ENCODE measurements at places on chromosomes 3 and 15.
A peak's percentile ranks its signal among the peaks of the same experiment; 100 is the strongest.

DNA sequence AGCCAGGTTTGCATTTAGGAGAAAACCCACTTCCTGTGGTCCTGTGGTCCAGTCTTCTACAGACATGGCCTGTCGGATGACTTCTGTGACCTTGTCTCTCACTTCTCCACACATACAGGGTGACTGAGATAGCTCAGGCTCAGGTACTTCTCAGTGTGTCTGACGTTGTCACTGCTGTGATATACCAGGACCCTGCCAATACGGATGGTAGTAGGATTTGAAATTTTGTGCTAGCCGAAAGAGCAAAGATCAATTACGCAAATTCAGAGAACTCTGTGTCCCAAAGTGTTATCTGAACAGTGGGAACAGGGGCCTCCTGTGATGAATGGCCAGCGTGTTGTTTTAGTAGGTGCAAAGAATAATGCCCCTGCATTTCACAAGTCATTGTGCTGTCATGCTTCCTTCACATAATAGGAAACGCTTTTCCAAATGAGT lies 128.9 kb downstream of the MCTP2 start:
- no peak for DNase-seq

DNA sequence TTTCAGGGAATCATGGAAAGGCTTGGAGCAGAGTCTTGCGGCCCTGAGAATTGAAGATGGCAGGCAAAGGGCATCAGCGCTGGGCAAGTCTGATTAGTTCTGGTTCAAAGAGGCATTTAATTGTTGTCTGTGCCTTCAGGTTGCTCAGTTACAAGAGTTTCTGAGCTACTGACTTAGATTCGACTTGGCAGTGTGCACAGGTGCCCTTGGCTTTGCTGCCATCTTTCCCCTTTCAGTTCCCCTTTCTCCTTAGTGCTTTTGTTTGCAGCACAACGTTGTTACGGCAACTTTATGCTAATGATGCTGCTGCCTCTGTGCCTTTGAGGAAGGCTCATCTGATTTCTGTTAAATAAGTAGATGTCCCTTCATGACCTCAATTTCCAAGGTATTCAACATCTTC lies 12.5 kb downstream of the P2RY14 start:
- no peak for DNase-seq

DNA sequence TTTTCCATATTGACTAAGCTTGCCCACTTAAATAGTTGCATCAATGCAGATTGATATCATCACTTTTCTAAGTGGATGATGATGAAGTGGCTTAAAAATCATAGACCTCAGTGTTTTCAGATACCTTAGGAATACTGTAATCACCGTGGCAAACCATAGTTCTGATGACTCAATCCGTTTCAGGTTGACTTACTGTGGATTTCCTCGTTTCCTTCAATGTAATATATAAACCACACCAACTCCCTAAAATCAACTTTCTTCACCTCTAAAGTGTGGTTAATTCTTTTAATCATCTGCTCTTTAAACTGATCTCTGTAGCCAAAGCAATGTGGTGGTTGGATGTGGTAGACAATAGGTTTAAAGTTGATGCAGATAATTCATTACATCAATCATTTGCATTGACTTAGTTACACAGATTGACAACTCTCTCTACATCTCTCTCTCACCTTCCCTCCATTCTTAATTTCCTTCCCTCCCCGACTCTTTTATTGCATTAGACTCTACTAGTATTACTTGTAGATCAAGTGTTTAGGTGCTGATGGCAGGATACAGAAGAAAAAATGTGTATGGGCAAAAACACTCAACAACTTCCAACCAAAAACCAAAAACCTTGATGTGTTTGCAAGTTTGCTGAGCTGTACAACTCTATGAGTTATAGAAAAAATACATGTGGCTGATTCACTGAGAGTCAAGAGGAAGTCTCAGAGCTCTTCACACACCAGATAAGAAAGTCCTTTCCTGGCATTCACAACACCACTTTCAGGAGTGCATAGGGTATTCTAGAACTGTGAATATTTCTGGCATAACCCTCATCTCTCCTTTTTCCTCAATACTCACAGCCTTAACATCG lies 243.5 kb downstream of the NFKBIZ start:
- DNase-seq, result no peak

- DNase-seq, result no peak
Observed at GRCh38 chr3:197463279-197463678, 92.5 kb downstream of the BDH1 start.

DNA sequence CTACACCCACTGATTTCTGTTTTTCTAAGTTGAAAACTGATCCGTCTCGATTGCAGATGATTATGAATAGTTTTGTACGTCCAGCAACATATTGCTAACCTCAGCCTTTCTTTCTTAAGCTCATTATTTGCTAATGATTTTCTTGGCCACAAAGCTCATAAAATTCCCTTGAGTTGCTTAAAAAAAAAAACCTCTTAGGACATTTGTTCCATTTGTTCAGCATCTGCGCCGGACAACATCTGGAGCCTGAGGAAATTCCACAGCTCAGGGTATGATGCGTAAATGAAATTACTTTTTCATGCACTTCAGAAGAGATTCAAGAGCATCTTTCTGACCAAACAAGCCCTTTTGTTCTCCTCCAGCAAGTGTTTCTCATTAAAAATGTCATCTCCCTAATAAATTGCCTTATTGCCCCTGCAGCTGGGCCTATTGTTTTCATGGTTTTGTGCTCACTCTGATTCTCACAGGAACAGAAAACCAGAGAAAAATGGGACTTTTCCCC lies 249.1 kb upstream of the MCTP2 start:
- no peak for DNase-seq

DNA sequence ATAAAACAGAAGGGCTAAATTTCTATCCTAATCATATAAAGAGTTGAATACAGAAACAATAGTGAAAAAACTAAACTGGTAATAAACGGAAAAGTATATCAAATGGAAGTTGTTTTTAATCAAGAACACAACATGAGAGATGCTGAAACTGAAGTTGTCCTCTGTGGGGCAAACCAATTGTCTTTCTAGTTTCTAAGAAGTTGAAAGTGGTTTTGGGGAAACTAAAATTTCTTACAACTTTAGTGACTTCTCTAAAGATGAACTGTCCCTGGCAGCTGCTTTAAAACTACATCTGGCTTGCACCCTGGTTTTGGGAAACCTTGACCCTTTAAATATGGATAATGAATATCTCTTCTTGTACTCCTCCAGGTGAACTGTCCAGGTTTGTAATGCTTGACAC lies 155.6 kb downstream of the ADAM10 start:
- no peak for DNase-seq

DNA sequence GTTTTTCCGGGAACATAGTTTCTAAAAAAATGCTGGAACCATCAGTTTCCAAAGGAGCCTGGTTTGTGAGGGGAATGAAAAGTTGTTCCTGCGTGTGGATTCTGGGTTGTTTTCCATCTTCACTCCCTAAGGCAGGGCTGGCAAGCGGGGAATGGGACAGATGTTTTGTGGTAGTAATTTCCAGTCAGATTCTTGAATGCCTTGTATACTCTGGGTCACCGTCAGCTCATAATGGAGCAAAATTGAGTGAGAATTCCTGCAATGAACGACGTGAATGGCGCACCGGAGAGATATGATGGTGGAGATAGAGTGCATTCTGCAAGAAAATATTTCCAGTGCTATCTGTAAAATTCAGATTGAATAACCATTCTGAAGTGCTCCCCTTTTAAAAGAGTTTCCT lies 19.9 kb downstream of the EEFSEC start:
- DNase-seq, result no peak

DNA sequence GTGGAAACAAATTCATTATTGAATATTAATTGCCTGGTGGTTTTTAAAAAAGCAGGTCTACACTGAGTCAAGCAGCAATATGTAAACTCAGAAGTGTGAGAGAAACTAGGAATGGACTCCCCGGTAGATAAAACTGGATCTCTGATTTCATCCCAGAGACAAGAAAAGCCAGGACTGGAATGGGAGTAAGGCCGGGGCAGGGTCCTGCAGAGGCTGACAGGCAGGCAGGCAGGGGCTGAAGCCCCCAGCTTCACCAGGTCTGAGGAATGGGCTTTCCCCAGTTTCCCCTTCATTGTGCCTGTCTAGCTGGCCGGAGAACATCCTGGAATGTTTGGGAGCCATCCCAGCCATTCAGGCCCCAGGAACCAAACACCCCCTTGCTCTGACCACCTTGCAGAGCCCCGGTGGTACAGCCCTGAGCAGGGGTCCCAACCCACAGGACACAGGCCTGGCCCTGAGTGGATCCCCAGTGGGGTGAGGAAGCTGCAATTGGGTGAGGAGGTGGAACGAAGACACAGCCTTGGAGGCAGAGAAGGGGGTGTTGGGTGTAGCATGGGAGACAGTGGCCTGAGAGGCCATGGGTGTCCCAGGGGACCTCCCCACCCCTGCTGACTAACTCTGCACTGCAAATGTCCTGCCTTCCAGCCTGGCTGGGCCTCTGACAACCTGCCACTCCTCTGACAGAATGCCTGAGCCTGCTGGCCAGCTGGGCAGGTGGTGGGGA lies 31.7 kb upstream of the XYLB start:
- DNase-seq, result no peak

DNA sequence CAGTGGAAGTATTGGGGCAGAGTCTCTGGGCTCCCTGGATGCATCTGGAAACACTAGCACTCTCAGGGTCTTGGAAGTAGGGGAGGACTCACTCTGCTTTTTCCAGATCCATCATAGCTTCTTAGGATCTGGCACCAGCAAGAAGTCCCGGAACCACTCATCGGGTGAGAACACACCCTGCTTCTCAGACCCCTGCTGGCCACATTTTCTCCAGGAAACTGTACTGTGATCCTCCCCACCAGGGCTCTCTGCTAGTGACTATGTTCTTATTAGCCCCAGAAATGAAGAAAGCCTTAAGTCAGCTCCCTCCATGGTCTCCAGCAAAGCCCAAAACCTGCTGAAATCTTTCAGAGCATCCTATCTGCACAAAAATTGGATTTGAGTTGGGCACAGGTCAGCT lies 197.3 kb upstream of the GADL1 start:
- no peak for DNase-seq

DNA sequence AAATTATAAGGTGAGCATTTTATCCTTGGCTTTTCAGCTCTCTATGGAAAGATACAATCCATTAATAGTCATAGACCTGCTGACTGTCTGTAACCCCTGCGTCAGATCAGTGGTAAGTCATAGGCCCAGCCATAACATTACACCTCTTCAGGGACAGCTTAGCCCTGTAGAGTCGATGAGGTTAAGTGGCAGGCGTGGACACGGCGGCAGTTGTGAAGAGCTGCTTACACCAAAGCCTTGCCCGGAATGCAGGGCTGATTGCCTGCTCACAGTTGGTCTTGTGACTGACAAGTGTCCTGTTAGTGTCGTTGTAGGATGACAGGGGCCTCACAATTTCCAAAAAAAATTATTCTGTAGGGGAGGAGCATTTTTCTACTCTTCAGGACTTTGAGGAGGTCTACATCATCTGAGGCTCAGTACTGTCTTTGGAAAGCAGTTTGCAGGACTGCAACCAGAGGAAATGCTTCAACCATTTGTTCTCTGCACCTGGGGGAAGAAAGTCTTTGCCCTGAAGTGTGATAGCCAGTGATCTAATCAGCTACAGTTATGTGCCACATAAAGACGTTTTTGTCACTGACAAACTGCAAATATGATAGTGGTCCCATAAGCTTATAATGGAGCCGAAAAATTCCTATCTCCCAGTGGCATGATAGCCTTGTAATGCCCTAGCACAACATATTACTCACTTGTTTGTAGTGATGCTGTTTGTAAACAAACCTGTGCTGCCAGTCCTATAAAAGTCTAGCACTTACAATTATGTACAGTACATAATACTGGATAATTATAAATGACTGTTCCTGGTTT lies 14.9 kb upstream of the SELENOT start:
- no peak for DNase-seq

GRCh38 chr15:99345832-99346462 lies 94.7 kb downstream of the LRRC28 start:
- DNase-seq, result no peak

- DNase-seq, result peak; percentile 73
Observed at GRCh38 chr3:188154014-188154808, at the start of gene LPP. Gene LPP, plus strand, starts transcription at chr3:188154157. Its CDS starts 251,964 bp downstream, at chr3:188406121.

DNA sequence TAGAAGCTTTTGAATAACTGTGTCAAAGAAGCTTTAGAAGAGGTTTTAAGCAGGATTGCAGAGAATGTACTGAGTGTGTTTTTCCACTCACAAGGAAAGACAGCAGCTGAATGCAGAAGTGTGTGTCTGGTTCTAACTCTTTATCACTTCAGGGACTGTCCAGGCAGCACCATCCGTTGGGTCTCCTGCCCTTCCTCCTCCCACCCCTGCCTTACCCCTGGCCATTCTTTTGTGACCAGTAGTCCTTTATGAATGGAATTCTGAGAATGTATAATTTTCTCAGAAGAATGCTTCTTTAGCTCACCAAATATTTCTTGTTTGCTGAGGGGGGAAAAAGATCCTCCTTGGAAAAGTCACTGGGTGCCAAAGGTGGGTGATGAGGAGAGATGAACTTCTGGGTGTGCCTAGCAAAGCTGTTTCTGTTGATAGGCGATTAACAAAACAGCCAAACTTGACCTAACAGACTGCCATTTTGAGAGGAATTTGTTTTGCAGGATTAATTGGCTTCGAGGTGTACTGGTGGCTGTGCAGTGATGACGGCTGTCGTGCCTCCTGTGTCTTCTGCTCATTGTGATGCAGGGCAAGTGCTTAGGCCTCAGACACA lies 70.9 kb downstream of the IGF1R start:
- no peak for DNase-seq

DNA sequence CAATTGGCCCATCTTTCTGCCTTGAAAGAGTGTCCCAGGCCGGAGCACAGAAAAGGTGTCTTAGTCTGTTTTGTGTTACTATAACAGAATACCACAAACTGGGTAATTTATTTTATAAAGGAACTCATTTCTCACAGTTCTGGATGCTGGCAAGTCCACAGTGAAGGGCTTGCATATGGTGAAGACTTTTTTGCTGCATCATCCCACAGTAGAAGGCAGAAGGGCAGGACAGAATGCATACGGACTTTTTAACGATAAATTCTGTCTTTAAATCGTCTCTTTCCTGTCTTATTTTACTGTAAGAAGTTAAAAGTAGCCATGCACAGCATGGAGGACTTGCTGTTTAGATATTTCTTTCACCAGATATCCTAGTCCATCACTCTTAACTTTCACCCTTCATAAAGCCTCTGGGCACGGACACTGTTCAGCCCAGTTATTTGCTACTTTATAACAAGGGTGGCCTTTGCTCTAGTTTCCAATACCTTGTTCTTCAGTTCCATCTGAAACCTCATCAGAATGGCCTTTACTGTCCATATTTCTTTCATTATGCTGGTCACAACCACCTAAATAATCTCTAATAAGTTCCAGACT lies 10.3 kb upstream of the EIF1B start:
- no peak for DNase-seq

GRCh38 chr15:83510001-83510400 lies 62.9 kb downstream of the SH3GL3 start:
- DNase-seq, result no peak

GRCh38 chr15:57384816-57385215 lies 8.5 kb downstream of the CGNL1 start:
- no peak for DNase-seq

Data from posterior cingulate gyrus (tissue), 11 donors.